NCI-H146 (cell line): ENCODE measurements at places on chromosomes 13 and 19.

GRCh38 chr19:12825254-12826131 lies 8.9 kb downstream of the RTBDN start:
- DNase-seq = peak; percentile 76

DNA sequence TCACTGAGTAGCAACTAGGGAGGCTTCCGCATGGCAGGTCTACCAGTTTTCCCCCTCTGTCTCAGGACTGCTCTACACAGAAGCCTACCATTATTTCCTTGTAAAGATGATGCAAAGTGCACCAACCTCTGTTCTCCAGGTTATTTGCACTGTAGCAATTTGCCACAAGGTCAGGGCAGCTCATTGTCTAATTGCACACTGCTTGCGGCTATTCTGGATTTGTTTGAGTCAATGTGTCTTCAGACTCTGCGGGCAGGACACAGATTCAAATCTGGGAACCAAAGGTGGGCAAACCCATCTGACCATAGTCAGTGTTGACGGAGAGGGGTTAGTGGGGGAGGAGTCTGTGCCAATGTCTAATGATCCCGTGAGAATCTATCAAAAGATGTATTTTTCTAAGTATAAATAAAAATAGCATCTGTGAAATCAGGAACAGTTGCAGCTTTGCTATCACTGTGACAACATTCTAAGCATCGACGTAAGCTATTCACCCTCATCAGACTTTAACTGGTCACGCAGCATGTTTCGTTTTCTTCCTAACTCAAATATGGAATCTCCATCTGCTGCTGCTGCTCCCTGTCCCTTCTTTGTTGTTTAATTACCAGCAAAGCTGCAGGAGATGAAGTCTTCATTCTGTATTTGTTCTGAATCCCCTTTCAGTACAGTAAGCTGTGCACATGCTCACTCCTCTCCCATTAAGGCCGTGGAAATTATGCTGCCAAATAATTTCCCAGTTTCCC lies 26.4 kb downstream of the CYSLTR2 start:
- peak; percentile 44 for DNase-seq

GRCh38 chr13:80361883-80362327 lies 21.0 kb upstream of the SPRY2 start:
- DNase-seq = peak; percentile 57

DNA sequence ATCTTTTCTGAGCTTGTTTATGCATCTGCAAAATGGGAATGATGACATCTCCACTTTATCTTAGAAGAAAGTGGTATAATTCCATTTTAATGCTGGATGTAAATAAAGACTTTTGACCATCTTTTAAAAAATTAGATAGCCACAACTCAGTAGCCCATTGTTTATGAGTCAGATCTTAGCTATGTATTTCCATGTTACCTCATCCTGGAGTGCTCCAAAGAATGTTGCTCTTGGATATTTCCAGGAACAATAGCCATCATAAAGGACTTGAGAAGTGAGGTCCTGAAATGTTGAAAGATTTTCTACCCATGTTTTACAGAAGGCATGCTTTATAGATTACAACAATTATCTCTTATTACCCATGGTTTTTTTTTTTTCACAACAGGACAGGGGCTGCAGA lies 229.3 kb upstream of the EDNRB start:
- no peak for DNase-seq

GRCh38 chr13:47598340-47598911 lies 402.6 kb downstream of the SUCLA2 start:
- no peak for DNase-seq

DNA sequence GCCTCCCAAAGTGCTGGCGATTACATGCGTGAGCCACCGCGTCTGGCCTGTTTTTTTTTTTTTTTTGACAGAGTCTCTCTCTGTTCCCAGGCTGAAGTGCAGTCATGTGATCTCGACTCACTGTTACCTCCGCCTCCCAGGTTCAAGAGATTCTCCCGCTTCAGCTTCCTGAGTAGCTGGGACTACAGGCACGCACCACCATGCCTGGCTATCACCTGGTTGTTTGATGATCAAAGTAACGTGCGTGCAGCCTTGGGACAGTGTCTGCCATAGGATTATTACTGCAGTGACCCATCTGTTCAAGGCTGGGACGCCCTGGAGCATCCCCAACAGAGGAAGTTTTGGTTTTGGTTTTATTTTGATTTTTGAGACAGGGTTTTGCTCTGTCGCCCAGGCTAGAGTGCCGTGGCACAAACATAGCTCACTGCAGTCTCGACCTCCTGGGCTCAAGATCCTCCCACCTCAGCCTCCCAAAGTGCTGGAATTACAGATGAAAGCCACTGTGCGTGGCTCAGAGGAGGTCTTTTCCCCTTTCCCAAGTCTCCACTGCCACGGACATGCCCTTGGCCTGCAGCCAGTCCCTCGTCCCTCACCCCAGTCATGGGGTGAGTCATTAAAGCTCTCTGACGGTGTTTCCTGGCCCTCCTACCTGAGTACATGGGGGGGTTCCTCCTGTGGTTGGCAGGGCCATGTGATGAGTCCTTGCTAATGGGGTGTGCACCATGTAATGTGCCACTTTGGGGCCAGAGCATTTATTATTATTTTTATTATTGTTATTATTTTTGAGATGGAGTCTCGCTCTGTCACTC lies 65.6 kb downstream of the IER2 start:
- DNase-seq = no peak
